Stimulated activated memory B cell treated with anti-CD40 and anti-IgM and Interleukin-4, amounts not matched to agents 10 μg/mL and 1 μg/mL and 100 μg/mL, for 72 hours (primary cell): ENCODE measurements at places on chromosomes 1 and 21.

GRCh38 chr1:4778056-4778455 lies 123.6 kb downstream of the AJAP1 start:
- ATAC-seq, result no peak

DNA sequence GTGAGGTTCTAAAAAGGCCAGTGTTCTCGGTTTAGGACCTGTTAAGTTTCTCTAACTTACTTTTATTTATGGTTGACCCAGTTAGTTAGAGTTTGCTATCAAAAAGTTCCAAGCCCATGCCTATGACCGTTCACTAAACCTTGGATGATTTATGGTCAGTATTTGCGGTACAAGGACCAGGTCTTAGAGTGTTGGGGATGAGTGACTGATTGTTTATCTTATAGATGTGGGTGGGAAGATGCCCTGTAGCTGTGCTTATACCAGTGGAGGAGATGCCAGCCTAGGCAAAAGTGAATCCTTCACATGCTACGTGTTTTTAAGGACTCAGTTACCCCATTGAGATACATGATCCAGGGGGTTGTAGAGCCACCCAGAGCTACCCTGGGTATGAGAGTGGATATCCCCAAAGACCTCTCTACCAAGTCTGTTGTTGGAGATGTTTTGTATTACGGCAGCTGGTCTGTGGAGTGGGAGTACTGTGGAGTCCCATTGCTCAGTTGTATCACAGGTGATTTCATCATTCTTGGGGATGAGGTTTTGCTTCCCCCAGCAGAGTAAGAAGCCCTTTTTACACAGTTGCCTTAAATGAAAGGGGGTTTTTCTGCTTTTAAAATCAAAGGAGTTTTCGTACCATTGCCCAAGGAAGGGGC lies 2.1 kb downstream of the SLC22A15 start:
- ATAC-seq, result no peak

DNA sequence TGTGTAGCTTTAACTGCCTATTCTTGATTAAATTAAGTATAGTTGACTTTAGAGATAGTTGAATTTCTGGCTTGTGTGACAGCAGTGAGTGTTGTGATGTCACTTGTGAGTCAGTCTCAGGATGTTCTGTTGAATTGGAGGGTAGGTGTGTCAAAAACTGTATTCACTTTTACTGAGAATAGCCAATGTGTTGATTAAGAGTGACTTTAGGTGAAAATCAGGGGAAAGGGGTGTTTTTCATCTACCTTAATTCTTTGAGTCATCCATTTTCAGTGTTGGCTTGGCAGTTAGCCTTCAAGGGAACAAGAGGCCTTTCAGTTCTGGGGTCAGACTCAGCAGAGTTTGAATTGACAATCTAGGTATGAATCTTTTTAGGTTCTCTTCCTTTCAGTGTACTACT lies 75.9 kb downstream of the CDC14A start:
- no peak for ATAC-seq

- no peak for ATAC-seq
These were observed 8.6 kb downstream of the AGO3 start for GRCh38 chr1:35939484-35939883.

- no peak for ATAC-seq
These were observed 25.5 kb downstream of the ETV3L start for GRCh38 chr1:157073944-157074685.

DNA sequence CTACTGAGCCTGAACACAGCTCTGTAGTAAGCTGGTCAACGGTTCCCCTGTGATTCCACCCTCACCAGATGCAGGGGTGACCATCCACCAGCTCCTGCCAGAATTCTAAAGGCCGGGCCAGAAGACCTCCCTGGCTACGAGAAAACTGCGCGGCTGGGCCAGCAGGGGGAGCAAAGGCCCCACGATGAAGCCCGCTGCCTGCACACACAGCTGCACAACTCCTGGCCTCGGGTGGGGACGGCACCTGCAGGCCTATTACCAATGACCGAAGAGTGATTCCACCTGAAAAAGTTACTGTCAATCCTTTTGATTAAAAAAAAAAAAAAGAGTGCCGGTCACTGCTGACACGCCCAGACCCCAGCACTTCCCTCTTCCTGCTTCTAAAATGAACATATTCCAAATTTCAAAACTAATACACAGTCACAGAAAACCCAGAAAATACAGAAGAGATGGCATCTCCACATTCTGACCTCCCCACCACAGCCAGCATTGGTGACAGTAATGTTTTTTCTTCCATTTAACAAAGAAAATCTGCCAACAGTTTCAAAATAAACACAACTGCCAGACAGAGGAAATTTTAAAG lies 49.8 kb upstream of the RIPK4 start:
- peak; percentile 91 for ATAC-seq

DNA sequence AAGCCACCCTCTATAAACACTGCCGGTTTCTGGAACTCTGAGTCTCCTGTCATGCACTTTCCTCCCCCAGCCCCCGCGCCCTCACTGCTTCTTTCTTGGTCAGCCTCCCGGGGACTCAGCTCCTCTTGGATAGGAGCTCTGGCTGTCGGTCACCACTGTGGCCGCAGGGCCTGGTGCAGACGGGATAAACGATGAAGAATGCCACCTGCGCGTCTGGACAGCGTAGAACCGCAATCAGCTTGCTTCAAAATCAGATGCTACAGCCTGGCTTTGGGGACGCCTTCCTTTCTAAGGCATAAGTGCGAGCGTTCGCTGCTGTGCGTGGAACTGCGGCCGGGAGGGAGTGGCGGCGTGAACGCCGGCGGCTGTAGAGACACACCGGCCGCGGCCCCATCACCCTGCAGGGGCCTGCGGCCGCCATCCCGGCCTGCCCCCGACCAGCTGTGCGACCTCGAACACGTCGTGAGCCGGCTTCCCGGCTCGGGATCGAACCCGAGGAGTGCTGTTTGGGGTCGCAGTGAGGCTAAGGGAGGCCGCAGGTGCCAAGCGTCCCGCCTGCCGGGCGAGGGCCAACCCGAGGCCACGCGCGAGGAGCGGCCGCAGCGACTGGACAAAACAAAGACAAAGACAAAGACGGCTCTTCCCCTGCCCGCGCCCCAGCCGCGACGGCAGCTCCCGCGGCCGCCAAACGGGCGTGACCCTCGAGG lies 688 bp downstream of the PTTG1IP start:
- ATAC-seq, result no peak

- ATAC-seq, result no peak
These were observed 67.4 kb upstream of the DMRTA2 start for GRCh38 chr1:50490640-50491039.

GRCh38 chr1:96997717-96998116 lies 276.1 kb downstream of the PTBP2 start:
- no peak for ATAC-seq
